ENCODE measurements at places on chromosomes 16 and 17. TPM values are rescaled to one million over a fixed set of nuclear protein-coding genes. Genes with fewer than 3 reads are reported as not detected.

GRCh38 chr16:72928090-72928981, 119.6 kb downstream of the ZFHX3 start:
- no peak for DNase-seq

CTRB1 gene
- total RNA-seq = not detected

GRCh38 chr17:1648173-1648962, 1.3 kb downstream of the RILP start:
- no peak for DNase-seq

GRCh38 chr16:50889276-50889675, 147.4 kb downstream of the CYLD start:
- no peak for DNase-seq

GRCh38 chr16:17602678-17603077, 131.9 kb upstream of the XYLT1 start:
- DNase-seq = no peak

Data from activated T-cell treated with anti-CD3 and anti-CD28 coated beads, Interleukin-2, amount 50 U/mL, for 72 hours (primary cell).